Stimulated activated CD4-positive, alpha-beta T cell treated with anti-CD3 and anti-CD28 coated beads, Interleukin-4, amount 100 ng/mL, for 48 hours (primary cell): ENCODE measurements at places on chromosomes 13 and 19.

- no peak for DNase-seq
Measured at GRCh38 chr19:32692727-32693061, 1.1 kb downstream of the NUDT19 start.

- no peak for DNase-seq
Measured at GRCh38 chr13:83057119-83057518, 825.2 kb downstream of the SLITRK1 start.

DNA sequence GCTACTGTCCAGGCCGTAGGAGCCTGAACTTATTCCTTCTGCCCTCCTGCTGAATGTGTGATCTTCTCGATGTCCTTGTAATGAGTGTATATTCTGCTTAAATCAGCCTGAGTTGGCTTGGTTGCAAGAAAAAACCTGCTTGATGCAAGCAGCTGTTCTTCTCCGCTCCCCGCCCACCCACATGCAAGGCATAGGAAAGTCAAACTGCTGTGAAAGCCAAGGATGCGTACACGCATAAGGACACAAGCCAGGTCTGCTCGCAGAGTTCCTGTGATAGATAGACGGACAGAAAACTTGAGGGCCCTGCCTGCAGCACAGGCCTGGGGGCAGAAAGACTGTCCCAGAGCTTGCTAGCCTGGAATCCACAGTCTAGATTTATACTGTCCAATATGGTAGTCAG is 101.1 kb downstream of the DNAJC15 start:
- DNase-seq: no peak

DNA sequence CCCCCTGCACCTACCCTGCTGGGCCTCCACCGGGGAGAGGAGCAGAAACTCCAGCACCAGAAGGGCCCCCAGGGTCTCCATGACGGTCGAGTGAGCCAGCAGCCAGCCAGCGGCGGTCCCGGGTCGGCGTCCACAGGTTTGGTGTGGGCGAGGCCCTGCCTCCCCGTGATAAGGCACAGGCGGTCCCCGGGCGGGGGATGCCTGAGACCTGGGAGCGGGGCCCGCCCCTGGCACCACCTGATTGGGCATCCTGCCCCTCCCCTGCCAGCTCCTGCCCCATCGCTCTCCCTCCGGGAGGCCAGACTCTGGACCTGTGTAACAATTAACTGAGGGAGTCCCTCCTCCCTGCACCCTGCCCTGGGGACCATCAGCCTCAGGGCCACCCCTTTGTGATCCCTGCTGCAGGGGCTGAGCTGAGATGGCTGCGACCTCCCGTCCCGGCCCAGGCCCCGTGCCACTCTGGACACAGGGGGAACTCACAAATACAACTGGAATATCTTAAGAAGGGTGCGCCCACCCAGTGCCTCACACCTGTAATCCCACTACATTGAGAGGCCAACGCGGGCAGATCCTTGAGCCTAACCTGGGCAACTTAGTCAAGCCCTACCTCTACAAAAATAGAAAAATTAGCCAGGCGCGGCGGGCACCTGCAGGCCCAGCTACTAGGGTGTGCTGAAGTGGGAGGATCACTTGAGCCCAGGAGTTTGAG is at the start of gene SMIM24:
Gene SMIM24 (minus strand): TSS at position 143 of the 709 bp plus-strand sequence. CDS start 62 bp downstream, at position 81.
- DNase-seq: no peak

DNA sequence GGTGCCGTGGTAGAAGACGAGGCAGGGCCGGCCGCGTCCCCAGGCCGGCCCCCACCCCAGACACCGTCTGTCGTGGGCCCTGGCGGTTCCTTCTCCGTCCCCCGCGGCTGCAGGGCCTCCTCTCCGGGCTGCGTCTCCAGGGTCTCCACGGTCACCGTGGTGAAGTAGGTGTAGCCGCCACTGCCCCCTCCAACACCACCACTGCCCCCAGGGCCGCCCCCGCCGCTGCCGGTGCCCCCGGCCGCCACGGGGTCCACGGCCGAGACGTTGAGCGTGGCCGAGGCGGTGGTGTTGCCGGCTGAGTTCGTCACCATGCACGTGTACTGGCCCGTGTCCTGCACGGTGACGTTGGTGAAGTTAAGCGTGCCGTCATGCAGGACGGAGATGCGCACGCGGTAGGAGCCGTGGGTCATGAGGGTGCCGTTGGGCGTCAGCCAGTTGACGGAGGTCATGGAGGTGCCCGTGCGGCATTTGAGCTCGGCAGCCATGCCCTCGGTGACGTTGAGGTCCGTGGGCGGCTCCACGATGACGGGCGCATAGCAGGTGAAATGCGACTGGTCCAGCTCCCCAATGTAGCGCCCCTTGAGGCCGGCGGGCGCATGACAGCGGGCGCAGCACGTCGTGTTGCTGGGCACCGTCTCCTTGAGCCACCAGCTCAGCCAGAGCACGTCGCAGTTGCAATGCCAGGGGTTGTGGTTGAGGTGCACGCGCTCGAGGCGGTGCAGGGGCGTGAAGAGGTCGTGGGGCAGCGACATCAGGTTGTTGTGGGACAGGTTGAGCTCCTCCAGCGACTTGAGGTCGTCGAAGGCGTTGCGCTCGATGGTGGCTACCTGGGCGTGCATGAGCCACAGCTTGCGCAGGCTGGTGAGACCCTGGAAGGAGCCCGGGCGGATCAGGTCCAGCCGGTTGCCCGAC is 4.6 kb upstream of the ASPDH start:
- no peak for DNase-seq

DNA sequence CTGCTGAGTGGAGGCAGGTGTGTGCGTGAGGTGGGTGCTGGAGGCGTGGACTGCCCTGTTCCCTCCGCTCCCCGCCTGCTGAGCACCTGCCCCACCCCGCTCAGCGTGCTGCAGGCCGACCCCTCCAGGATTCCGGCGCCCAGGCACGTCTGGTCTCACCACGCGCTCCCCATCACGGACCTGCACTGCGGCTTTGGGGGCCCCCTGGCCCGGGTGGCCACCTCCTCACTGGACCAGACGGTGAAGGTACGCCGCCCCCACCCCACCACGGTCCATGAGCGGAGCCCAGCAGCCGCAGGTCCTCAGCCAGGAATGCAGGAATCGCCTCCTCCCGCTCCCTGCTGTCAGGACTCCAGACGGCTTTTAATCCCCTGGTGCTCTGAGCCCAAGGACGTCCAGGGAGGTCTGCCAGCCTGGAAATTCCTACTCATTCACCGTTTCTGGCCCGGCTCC is 6.0 kb downstream of the WDR18 start:
- DNase-seq: no peak

DNA sequence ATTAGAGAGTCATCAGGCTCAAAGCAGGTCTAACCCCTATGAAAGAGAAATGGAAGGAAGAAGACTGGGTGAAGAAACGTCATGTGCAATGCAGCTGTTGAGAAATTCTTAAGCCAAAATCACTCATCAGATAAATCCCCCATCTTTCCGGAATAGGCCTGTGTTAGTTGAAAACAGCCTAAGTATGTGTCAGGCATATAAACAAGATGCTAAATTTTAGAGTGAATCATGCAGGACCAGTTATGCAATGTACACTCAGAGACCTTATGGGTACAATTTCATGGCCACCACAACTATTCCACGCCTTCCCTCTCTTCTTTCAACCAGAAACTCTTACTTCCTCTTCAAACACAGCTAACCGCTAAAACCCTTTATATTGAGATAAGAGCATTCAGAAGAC is 717.7 kb upstream of the ATXN8OS start:
- DNase-seq: no peak

- DNase-seq: no peak
Measured at GRCh38 chr13:106096661-106097092, 438.8 kb downstream of the EFNB2 start.

DNA sequence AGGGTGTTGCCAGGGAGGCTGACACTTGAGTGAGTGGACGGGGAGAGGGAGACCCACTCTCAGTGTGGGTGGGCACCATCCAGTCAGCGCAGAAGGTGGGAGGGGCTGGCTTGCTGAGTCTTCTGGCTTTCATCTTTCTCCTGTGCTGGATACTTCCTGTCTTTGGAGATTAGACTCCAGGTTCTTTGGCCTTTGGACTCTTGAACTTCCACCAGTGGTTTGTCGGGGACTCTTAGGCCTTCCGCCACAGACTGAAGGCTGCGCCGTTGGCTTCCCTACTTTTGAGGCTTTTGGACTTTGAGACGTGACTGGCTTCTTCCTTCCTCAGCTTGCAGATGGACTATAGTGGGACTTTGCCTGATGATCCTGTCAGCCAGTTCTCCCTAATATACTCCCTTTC is 4.3 kb upstream of the LENG8 start:
- no peak for DNase-seq

DNA sequence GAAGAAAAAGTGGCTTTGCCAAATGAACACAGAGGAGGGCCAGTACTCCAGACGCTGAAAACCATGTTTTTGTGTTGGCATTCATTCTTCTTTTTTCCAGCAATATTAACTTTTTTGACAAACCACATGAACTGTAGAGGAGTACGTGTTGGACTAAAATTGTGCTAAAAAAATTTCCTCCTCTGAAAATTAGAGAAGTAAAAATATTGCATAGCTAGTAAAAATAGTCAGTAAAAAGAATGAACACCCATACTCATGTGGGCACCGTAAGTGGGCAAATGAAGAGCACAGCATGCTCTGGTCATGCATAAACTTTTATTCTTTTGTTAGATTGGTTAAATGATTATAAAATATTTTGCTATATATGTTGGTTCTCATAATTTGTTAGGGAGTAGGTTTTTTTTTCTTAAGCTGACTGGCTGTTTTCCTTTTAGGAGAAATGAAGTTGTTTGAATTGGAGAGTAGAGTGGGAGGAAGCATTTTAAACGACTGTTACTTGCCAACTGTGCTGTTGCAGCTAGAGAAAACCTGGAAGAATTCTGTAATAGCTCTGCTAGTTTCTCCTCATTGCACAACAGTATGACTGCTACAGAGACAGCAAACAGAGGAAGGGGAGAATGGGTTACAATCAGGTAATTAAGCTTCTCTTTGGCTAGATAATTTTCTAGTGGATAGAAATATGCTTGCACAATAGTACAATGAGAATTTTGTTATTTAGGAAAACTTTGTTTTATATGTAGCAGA is 222.4 kb downstream of the KCTD12 start:
- no peak for DNase-seq

- DNase-seq: no peak
Measured at GRCh38 chr19:1907563-1908363, 2.6 kb downstream of the ADAT3 start.

- no peak for DNase-seq
Measured at GRCh38 chr13:56902276-56902675, 238.4 kb upstream of the PRR20A start.

GRCh38 chr19:42653841-42654240 is 59.1 kb upstream of the CEACAM8 start:
- no peak for DNase-seq

GRCh38 chr19:44718441-44719261 is 19.7 kb downstream of the CEACAM16 start:
- no peak for DNase-seq

- no peak for DNase-seq
Measured at GRCh38 chr13:114286808-114287207, 5.4 kb downstream of the UPF3A start.

DNA sequence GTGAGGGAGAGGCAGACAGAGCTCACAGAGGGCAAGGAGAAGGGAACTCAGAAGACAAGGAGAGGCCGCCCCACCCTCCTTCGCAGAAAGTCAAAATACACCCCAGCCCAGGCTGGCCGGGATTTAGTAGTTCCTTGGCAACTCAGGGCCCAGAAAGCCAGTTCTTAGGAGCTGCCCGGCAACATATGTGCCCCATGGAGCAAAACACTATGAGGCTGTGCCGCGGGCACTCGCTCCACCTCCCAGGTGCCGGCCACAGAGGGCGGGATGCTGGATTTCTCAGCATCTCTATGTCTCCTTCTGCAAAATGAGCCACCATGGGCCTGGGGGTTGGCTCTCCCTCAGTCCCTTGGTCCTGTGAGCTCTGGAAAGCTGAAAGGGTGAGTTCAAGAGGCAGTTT is 93.8 kb upstream of the CACNA1A start:
- no peak for DNase-seq

DNA sequence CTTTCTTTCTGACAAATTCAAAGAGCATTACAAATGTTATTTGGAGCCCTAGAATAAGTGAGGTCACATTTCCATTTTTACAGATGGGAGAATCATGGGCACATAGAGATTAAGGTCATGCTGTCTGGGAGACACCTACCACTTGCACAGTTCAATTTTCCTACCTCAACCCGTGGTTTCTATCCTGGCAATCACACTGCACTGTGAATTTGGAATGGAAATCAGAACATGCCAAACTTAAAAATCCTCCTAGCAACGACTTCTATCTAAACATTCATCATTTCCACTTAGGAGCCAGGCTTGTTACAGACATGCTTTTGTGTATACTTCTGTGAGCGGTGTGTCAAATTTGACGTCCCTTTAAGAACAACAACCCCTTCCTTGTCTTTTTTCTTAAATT is 251.5 kb downstream of the DNAJC15 start:
- DNase-seq: no peak

DNA sequence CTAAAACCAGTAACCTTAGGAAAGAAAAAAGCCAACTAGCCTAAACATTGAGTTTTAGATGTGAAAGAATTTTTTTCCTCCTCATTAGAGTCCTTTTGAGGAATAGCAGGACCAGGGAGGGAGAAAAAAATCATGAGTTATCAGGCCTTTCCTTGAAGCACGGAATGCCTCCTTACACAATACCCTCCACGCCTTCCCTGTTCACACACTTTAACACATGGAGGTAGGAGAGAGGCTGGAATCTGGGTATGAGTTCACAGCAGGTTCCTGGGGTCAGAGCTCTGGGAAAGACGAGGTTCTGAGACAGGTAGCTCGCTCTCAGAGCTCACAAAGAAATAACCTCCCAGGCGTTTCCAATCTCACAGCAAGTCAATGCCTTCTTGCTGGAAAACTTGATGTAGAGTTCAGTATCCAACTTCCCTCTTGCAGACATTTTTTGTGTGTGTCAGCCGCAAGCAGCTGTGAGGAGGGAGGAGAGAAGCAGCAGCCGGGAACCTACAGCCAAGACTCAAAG is 716 bp downstream of the ZNF573 start:
- no peak for DNase-seq

GRCh38 chr19:6610934-6611852 is 20.2 kb upstream of the CD70 start:
- no peak for DNase-seq

DNA sequence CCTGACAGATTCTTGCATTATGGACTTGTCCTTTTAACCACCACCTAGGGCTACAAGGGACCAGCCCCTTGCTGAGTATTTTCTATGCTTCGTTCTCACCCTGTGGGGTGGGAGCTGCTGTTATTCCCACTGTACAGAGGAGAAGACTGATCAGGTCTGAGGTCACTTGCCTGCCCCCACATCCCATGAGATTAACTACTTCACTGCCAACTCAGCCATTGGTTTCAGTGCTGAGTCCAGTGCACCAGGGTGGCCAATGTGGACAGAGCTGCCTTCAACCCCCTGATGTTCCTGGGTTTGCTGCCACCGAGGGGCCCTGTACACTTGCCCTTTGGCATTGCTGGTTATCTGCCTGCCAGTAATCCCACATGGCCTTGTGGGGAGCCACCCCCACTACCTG is 6.9 kb downstream of the PRKACA start:
- no peak for DNase-seq

- DNase-seq: no peak
Measured at GRCh38 chr13:96033220-96034015, 19.8 kb downstream of the UGGT2 start.

DNA sequence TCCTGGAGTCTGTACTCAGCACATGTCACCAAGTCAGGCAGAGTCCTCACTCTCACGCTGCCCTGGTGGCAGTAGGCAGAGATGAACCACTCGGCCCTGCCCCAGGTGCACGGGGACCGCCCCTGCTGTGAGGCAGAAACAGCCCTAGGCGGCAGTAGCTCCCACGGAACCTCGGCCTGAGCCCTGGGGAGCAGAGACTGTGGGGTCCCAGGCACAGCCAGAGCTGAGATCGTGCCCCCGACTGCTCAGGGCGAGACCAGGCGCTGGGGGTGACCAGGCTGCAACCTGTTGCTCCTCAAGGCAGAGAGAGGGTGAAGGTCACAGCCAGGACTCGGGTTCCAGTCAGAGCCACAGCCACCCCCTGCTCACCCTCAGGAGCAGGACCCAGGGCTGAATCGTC is 34.9 kb downstream of the AP1M1 start:
- no peak for DNase-seq
